ENCODE measurements at places on chromosomes 3 and 15.
A peak's percentile ranks its signal among the peaks of the same experiment; 100 is the strongest.

DNA sequence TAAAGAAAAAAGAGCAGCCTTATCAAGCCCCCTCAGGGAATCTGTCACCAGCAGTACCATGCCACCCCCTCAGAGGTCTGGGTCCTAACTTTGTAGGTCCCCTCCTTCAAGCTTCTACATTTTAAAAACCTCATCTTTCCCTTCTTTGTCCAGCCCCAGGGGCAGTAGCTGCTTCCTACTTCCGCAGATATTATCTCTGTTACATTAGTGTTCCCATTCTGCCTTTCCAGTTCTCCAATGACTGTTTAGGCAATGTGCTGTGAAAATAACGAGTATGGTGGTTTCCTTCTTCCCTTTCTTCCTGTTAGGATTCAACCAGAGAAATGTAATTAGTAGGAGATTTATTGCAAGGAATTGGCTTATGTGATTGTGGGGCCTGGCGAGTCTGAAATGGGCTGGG is 126.1 kb upstream of the TNIK start:
- DNase-seq = no peak

- no peak for DNase-seq
Measured at GRCh38 chr15:60154764-60155325, 150.7 kb downstream of the FOXB1 start.

DNA sequence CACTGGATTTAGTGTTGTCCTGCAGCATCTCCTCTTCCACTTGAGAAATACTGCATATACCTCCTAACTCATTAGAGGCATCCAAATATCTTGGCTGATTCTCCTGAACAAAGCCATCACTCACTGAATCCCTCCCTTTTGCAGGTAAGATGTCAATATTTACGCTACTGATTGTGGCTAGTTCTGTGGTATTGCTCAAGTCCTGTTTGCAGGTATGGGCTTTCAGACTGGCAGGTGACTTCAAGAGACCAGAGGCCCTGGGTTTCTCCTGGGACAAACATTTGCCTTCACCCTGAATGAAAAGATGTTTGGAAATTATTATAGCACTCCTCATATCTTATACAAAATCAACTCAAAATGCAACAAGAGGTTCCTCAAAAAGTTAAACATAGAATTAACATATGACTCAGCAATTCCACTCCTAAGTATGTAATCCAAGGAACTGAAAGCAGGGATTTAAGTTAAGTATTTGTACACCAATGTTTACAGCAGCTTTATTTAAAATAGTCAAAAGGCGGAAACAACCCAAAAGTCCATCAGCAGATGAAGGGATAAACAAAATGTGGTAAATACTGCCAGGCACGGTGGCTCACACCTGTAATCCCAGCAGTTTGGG is 18.6 kb downstream of the NEK4 start:
- no peak for DNase-seq

GRCh38 chr3:16600780-16601536 is 4.3 kb downstream of the DAZL start:
- peak; percentile 57 for DNase-seq

- no peak for DNase-seq
Measured at GRCh38 chr3:50259432-50260026, 9.4 kb upstream of the SEMA3B start.

- DNase-seq = no peak
Measured at GRCh38 chr3:48960841-48961413, 29.1 kb upstream of the P4HTM start.

GRCh38 chr3:159763011-159763601 is 225.5 kb upstream of the IL12A start:
- DNase-seq = no peak

GRCh38 chr15:74497584-74497983 is 36.6 kb upstream of the UBL7 start:
- no peak for DNase-seq

GRCh38 chr3:45034612-45035252 is 8.6 kb downstream of the CLEC3B start:
- no peak for DNase-seq

DNA sequence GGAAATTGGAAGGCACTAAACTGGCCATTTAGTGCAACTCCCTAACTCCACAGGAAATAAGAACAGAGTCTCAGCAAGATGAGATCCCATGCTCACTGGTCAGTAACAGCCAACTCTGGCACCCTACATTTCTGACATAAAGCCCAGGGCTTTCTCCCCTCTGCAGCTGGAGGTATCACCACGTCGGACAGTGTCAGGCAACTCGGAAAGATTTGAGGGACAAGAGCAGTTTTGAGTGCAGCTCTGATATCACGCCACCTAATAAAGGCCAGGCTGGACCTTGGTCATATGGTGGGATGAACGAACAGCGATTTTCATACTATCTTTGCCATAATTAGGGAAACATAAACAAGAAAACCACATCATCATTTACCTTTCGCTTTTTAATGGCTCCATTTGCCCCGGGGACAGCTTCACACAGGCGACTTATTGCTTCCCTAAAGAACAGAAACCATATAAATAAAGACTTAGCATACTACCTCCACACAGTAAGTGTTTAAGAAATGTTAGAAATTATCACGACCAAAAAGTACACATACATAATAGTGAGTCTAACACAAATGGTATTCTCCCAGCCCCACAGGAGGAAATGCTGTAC is 12.5 kb downstream of the EID1 start:
- DNase-seq = no peak

GRCh38 chr15:29055876-29056275 is 170.1 kb downstream of the APBA2 start:
- no peak for DNase-seq

- no peak for DNase-seq
Measured at GRCh38 chr3:55620351-55621025, 133.4 kb upstream of the WNT5A start.

GRCh38 chr15:35289024-35289617 is 204.0 kb upstream of the NANOGP8 start:
- DNase-seq = no peak

DNA sequence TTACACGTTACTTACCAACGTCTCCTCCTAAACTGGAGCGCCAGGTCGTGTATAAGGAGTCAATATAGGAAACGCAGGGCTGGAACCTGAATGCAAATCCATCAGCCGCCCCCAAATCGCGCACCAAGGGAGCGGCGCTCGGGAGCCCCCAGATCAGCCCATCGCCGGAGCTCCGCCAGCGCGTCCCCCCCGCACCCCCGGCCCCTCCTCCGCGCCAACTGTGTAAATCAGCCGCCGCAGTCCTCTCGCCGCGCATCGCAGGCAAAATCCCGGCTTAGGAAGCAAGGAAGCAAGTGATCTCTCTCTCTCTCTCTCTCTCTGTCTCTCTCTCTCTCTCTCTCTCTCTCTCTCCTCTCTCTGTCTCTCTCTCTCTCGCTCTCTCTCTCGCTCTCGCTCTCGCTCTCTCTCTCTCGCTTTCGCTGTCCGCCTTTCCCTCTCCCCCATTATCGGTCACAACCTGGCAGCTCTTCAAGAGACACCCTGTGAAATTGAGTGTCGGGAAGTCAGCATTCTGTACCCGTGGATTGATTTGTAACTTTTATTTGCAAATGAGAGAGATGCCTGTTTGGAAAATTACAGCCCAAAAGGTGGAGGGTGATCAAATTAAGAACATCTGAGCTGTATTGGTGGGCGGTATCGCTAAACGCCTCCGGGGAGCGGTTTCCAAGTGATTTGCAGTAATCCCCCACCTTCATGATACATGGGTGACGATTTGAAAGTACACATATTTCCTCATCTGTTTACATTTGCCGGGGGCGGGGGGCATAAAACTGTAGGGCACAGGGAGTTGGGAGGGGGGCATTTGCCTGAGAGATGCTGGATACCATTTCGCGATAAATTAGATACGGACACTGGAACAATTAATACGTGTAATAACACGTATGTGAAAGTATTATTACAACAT is 645 bp upstream of the SLITRK3 start:
- no peak for DNase-seq

DNA sequence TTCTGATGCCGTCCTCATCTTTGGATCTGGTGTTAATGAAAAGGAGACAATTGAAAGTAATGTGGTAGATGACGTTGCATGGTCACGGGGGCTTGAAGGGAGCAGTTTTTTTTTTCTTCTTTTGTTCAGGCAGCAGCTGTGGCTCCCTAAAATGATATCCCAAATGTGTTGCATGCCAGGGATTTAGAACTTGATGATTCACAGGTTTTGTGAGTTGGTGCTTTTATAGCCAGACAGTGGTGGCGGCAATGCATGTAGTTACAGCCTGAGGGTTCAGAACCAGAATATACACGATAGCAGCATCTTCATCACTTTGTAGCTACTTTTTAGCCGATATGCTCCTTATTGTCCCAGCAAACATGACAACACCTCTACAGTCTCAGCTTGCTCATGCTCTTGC is 133.4 kb downstream of the CHST2 start:
- DNase-seq = no peak

DNA sequence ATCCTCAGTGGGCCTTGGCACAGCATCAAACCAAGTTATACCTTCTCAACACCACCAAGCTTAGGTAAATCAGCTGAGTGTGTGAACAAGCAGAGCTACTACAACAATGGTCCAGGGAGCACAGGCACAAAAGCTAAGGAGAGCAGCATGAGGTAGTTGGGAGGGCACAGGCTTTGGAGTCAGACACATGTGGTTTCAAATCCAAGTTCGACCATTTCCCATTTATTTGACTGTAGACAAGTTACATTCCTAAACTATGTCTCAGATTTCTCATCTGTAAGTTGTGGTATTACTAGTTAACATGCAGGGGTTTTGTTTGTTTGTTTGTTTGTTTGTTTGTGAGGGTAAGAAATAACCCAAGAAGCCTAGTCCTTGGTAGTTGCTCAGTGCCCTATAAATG is 46.9 kb downstream of the MLH1 start:
- DNase-seq = no peak

DNA sequence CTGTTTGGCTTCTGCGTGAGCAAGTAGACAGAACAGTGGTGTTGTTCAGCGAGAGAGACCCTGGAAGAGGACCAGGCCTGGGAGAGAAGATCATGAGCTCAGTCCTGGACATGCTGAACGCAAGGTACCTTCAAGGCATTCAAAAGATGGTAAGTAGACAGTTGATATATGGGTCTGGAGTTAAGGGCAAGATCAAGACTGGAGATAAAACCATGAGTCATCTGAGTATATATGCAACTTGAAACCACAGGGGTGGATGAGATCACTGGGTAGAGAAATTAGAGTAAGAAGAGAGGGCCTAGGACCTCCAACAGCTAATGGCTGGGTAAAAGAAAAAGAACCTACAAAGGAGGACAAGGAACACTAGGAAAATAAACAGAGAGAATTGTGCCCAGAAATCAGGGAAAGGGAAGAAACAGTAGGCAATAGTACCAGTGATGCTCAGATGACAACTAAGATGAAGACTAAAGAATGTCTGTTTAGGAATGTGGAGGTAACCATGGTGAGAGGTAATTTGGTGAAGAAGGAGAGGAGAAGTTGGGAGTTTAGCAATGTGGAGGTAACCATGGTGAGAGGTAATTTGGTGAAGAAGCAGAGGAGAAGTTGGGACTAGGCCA is 343.2 kb upstream of the ADAMTS9 start:
- no peak for DNase-seq

DNA sequence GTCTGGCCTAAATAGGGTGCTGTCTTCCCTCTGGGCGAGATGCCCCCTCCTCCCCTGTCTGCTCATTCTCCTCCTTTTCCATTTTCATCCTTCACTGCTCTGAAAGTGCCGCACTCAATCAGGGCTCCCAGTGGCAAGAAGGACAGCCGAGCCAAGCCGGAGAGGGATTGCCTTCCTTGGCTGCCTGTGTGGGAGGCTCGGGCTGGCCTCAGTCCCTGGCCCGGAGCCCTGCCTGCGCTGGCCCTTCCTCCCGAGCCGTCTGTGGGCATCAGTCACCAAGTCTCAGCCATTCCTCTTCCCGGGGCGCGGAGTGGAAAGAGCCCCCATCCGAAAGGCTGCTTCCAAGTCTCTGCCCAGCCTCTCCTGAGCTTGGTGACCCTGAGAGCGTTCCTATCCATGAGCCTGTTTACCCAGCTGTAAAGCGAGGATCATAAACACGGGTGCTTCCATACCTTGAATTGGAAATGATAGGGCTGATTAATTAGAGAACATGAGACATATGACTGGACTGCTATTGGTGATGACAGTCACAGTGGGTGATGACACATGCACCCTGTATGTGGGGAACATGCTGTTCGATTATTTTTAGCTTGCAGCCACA is 59.1 kb upstream of the TLE3 start:
- no peak for DNase-seq

DNA sequence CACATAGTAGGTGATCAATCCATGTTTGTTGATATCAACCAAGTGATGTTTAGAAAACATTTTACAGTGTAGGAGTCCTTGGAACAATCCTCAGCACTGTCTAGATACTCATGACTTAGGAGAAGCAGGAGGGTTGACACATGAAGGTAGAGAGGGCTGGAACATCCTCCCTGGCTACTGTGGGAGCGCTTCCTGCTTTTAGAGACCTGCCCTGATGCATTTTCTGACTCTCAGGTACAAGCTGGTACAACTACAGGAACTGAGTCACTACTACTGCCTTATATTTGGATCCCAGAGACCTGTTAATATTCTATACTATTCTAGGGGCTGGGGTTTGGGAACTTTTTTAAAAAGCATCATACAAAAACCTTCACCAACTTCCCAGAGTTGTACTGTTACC is 20.1 kb downstream of the GPR156 start:
- DNase-seq = no peak

GRCh38 chr3:94928921-94929320 is 866.1 kb downstream of the NSUN3 start:
- no peak for DNase-seq

GRCh38 chr3:135141160-135141559 is 346.1 kb downstream of the EPHB1 start:
- no peak for DNase-seq

DNA sequence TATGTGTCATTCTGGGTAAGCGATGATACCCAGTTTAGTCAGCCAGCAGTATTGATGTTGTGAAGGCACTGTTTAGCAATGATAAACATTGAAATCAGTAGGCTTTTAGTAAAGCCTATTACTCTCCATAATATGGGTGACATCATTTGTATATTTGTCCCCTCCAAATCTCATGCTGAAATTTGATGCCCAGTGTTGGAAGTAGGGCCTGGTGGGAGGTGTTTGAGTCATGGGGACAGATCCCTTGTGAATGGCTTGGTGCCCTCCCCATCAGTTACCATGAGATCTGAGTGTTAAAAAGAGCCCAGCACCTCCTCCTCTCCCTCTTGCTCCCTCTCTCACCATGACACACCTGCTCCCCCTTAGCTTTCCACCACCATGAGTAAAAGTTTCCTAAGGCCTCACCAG is 31.4 kb upstream of the FAN1 start:
- DNase-seq = no peak

- DNase-seq = no peak
Measured at GRCh38 chr3:27844052-27844675, 122.0 kb upstream of the EOMES start.

- no peak for DNase-seq
Measured at GRCh38 chr3:147119989-147120388, 286.4 kb downstream of the ZIC4 start.

DNA sequence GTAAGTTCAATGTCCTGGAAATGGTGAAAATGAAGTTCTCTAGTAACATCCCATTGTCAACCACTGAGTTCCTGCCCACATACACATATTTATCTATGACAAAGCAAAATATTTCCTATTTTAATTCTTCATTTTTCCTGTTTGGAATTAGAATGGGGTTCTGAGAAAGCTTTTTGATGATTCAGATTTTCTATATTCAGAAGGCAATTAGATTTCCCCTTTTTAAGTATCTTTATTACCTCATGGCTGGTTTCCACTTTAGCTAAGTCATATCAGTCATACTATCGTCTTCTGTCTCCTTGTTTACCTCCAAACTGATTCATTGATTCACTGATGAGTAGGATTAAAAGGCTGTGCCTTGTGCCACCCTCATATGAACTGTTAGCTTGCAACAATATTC is 17.9 kb downstream of the ETFA start:
- no peak for DNase-seq

Measured in stimulated activated CD8-positive, alpha-beta memory T cell treated with anti-CD3 and anti-CD28 coated beads, Interleukin-7, amount 100 ng/mL, for 1 hour (primary cell).